Stromal cell of bone marrow (primary cell): ENCODE measurements at places on chromosomes 12 and 14.

GRCh38 chr12:115518-115917, 49.0 kb downstream of the IQSEC3 start:
- DNase-seq = no peak

GRCh38 chr14:24630872-24631477, 3.0 kb downstream of the GZMB start:
- DNase-seq = no peak

- DNase-seq = peak; percentile 13
These were observed 13.2 kb upstream of the OVCH1 start for GRCh38 chr12:29510591-29511185.

- DNase-seq = no peak
These were observed 14.4 kb downstream of the LRCOL1 start for GRCh38 chr12:132596016-132596415.

DNA sequence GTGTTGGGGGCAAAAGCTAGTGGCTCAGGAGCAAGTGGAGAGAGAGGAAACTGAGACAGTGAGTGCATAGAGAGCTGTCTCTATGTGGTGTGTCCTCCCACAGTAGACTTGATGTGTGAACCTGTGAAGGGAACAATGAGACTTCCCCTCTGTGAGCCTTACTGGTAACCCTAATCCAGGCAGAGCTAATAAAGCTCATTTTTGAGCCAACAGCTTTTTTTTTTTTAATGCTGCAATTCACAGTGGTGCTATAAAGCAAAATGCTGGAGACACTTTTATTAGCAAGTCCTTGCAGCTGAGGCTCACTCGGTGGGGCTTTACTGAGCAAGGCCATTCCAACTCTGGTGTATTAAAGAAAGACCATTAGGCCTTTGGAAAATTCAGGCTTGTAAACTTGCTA, 26.9 kb downstream of the FBXW8 start:
- no peak for DNase-seq

- no peak for DNase-seq
These were observed 17.3 kb upstream of the FIGNL2 start for GRCh38 chr12:51865757-51866270.

DNA sequence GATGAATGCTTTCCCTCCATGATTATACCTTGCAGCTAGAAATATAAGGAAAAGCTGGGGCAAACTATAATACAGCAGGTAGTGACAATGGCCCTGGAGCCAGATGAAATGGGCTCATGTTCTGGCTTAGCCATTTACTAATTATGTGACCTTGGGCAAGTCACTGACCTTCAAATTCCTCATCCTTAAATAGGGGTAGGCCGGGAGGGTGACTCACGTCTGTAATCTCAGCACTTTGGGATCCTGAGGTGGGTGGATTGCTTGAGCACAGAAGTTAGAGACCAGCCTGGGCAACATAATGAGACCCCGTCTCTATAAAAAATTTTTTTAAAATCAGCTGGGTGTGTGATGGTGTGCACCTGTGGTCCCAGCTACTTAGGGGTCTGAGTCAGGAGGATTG, 155.4 kb downstream of the C12orf75 start:
- DNase-seq = no peak

DNA sequence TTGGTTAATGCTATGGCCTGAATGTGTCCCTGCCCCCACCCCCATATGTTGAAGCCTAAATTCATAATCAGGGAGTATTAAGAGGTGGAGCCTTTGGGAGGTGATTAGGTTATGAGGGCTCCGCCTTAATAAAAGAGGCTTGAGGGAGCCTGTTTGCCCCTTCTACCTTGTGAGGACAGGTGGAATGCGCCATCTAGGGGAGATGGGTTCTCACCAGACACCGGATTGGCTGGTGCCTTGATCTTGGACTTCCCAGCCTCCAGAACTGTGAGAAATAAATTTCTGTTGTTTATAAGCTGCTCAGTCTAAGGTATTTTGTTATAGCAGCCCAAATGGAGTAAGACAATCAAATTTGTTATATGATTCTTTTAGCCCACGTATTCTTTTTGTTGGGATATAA, 148.3 kb downstream of the PTCSC3 start:
- DNase-seq = no peak

GRCh38 chr12:14743061-14743460, 46.7 kb upstream of the GUCY2C start:
- DNase-seq = no peak

GRCh38 chr14:77238996-77239395, 32.0 kb downstream of the NGB start:
- no peak for DNase-seq

DNA sequence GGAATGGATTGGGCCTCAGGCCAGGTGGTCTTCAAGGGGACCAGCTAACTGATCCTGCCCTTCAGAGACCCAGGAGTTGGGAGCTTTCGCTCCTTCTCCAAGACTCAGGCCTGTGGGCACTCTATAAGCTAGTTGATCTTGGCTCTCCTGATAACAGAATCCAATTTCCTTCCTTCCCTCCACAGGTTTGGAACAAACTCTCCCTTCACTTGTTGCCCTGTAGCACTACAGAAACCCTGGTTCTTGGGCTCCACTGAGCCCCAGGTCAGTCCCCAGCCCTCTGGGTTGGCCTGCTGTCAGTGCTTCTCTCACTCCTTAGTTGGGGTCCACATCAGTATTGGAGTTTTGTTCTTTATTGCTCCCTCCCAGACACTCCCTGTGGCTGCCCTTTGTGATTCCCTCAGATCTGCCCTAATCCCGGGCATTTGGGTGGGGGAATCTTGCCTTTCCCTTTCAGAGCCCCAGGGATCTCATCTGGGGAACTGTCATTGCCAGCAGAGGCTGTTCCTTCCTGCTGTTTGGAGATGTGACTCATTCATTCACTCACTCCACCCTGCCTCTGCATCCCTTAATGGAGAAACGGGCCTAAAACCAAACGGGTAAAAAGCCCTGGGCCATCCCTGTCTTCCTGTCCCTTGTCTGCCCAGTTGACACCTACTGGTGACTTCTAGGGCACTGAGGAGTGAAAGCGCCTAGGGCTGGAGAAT, 4.4 kb upstream of the GPD1 start:
- no peak for DNase-seq

DNA sequence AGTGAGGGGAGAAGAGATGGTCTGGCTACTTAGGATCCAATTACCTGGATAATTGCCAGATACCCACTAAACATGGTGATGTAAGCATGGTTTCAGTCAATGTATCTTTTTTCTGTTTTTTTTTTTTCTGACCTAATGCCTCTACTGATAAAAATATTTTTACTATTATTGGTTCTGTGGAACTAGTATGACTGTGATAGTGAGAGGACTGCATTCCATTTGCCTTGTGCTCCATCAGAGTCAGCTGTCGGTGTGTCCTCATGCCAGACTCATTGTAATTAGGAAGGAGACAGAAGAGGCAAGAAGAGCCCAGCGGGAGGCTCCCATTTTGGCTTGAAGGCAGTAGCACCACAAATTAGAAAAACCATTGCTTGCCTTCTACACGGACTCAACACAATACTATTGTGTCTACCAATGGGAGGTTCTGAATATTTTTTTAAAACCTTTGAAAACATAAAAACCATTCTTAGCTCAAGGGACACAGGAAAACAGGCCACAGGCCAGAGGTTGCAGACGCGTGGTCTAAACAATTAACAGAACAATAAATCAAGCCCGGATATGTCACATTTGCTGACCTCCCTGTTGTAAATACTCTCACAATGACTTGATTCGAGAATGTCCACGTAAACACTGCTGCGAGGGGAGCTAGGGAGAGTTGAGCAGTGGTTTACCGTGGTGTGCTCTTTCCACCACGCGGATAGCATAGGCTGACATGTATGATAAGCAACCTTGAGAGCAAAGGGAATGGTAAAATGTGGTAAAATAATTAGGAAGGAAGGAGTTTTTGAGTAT, 13.5 kb upstream of the DCP1B start:
- DNase-seq = no peak
